ENCODE measurements at places on chromosomes 5 and 9. TPM values are rescaled to one million over a fixed set of nuclear protein-coding genes. Genes with fewer than 3 reads are reported as not detected.

GPR150 gene
- total RNA-seq = not detected

ENTPD8 gene
- not detected for total RNA-seq

SCGB3A2 gene
- total RNA-seq = not detected

SPINK4 gene
- total RNA-seq = not detected

SPINK5 gene
- 0.16 TPM for total RNA-seq

DNAH5 gene
- 0.35 TPM for total RNA-seq

HACD4 gene
- 0.65 TPM for total RNA-seq

AJM1 gene
- 8.6 TPM for total RNA-seq

NTNG2 gene
- total RNA-seq = 7.7 TPM

LRRC19 gene
- not detected for total RNA-seq

NR4A3 gene
- 22.4 TPM for total RNA-seq

DNA sequence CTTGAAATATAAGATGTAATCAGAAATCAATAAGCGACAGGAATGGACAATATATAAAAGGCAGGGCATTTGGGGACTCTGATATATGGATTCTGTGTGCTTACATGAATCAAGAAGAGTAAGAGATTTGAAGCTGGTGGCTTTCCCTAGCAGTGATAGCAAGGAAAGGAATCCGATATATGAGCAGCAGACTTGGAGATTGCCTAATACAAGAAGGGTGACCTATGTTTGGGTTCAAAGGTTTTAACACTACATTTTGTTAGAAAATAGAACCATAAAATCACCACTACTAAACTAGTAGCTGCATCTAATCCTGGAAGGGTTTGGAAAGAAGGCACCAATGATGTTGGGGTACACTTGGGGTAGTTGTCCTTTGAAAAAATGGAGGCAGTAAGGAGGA is 2.4 kb upstream of the OR1L3 start:
- no peak for DNase-seq

- DNase-seq = no peak
Measured at GRCh38 chr9:134363450-134363849, 37.2 kb downstream of the RXRA start.

DNA sequence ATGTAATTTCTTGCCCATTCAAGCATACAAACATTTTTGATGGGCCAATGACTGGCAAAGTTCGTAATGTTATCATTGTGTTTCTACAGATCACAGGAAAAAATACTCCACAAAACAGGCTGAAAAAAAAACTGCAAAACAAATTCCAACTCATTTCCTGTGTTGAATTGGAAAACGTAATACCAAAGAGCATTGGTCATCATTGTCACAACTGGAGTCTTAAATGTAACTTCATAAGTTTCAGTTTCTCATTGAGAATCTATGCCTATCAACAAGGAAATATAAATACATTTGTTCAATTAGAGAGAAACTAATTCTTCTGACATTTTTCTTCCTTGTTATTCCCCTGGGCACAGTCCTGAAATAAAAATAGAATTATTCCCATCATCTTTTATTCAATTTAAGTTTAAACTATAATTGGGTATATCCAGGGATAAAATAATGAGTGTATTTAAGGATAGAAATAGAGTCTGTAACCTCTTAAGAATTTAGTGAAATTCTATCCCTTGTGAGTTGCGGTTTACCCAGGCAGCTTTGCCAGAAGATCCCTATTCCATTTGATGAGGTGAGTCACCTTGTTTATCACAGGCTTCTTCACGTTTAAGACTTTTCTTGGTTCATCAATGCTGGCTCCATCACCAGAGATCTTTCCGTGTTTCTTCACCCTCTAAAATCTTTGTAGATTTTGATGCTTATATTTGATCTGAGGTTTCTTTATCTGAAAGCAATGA is 112.7 kb upstream of the ITGA1 start:
- DNase-seq = no peak

DNA sequence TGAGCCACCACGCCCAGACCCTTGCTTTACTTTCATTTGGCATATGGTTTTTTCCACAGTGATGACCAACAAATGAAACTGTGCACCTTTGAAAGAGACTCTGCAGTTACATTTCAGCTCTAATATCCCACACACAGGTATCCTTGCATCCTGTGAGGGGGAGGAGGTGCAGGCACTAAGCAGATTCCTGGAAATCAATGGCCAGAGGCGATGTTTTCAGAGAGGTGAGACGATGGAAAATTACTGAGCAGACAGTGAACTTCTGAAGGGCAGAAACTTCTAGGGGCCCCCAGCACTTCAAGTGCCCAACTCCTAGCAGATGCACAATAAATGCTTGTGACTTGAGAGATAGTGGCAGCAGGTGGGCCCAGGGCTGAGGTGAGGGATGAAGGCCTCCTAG is 29.8 kb upstream of the GNE start:
- DNase-seq = no peak

GRCh38 chr5:78974601-78975000 is 10.5 kb downstream of the ARSB start:
- no peak for DNase-seq

DNA sequence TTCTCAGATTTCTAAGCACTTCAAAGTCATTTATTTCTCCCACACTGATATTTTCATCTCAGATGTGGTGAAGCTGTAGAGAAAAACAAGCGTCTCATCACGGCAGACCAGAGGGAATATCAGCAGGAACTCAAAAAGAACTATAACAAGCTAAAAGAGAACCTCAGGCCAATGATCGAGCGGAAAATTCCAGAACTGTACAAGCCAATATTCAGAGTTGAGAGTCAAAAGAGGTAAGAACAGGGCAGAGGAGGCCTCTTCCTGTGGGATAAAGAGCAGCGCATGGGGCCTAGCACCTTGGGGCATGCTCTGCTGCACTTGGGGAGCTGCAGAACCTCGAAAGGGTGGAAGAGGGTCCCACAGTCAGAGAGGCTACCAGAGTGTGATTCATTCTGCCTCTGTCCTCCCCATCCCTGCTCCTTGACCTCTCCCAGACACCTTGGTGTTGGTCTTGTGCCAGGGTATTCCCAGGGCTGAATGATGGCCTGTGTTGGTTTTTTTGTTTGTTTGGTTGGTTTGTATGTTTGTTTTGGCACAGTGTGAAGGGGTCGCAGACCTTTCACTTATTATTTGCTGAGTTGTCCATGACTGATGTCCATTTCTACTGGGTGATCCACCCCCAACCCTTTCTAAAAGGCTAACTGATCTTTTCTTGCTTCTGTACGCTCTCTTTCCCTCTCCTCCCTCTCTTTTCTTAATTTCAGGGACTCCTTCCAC is 248.9 kb downstream of the DOCK8 start:
- no peak for DNase-seq

DNA sequence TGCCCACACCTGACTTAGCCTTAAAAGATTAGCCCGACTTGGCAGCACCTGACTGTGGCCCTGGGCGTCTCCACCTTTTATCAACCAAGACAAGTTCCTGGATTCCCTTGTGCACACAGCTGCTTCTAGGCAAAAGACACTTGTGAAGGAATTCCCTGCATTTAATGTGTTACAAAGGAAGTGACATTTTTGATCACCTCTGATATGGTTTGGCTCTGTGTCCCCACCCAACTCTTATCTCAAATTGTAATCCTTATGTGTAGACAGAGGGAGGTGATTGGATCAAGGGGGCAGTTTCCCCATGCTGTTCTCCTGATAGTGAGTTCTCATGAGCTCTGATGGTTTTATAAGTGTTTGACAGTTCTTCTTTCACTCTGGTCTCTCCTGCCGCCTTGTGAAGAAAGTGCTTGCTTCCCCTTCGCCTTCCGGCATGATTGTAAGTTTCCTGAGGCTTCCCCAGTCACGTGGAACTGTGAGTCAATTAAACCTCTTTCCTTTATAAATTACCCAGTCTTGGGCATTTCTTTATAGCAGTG is 2.6 kb upstream of the CPEB4 start:
- no peak for DNase-seq

DNA sequence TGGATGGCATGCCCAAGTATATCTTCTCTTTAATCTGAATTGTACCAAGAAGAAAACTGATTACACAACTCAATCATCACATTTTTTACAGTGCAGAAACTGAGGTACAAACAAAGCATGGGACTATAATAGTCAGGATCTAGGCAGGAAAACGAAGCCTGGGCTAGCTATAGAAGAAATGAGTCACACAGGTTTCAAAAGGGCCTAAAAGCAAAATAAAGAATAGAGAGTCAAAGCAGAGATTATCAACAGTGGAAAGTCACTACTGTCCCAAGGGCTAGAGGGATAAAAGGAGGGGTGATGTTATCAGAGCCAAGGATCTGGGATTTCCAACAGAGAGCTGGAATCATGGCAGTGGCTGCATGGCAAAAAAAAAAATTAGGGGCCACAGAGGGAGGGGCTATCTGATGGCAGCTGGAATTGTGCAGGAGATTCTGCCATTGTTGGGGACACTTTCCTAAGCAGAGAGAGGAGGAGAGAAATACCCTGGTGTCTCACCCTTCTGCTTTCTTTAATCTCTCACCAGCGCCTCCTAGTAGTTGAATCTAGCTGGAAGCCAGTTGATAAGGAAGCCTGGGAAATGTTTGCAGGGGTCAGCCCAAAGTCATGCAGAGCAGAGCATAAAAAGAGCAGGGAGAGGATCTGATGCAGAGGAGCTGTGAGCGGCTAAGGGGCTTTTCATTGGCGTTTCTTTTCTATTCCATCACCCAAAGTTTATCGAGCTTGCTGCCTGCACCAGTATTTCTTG is 343.2 kb downstream of the ACTL7B start:
- DNase-seq = no peak

GRCh38 chr9:69273161-69273560 is 51.9 kb upstream of the ENTREP1 start:
- no peak for DNase-seq

GRCh38 chr9:79279356-79279755 is 292.4 kb upstream of the TLE4 start:
- DNase-seq = no peak

DNA sequence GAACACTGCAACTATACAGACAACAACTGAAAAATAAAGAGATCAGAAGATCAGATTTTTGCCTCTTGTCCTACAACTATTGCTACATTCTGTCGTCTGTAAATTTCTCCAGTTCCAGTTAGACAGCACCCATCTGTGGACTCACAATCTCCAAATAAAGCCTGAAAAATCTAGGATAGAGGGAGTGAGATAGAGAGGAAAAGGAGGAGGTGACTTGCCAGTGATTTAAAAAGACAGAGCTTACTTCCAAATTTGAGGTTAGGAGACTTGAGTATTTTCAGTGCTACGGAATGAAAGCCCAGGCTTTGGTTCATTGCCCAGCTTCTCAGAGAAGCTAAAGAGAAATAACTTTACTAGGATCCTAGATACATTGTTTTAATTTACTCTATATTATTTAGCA is 63.6 kb downstream of the PTCD2 start:
- DNase-seq = no peak

- DNase-seq = no peak
Measured at GRCh38 chr5:11000515-11001353, 239.7 kb upstream of the DAP start.

DNA sequence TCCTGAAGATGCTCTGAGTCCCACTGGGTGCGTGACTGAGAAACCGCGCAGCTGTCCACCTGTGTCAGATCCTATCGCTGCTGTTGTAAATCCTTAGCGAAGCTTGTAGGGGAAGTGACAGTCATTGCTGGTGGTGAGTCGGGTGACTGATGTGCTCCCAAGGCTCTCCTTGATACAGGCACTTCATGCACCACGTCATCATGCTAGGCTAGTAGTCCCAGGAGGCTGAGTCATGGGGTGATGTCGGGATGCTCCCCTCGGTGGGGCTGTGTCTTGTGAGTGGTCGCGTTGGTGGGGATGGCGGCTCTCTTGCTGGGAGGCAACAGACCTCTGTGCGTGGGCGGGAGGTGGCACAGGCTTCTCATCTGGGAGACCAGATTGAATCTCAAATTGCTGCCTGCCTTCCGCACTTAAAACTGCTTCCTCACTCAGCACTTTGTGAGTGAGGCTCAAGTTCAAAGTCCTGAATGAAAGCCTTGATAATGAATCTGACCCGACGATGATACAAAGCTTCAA is 84.7 kb downstream of the CSNK1A1 start:
- no peak for DNase-seq

DNA sequence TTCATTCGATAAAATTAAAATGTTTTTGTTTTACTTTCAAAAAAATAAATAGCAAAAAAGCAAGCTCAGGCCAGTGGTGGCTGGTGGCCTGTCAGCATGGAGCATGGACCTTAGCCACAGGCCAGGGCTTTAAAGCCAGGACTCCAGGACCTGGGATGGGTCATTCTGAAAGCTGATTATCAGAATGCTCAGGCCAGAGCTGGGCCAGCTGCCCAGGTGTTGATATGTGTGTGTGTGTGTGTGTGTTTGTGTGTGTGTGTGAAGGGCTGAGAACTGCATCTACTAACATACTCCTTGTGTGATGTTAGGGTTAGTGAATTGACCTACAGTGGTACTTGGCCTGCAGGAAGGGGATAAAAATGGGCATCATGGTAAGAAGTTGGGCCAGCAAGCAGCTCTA is 21.5 kb downstream of the PALM2AKAP2 start:
- DNase-seq = no peak

DNA sequence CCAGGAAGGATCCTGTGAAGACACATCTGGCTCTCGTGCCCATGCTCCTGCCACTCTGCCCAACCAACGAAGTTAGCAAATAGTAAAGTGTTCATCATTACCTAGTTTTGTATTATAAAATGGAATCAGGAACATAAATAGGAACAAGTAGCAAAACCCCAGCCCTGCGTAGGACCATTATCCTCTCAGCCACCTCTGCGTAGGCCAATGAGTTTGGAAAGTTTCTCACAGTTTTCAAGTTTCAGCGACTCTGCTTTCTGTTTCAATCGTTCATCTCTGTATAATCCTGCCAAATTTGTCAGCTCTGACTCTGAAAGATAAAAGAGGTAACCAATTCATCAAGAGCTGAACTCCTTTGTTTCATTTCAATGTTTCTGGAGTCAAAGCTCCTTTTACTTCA is 10.1 kb upstream of the SPATA24 start:
- no peak for DNase-seq

- DNase-seq = no peak
Measured at GRCh38 chr5:32233696-32234447, 59.8 kb upstream of the GOLPH3 start.

GRCh38 chr9:6049798-6050197 is 34.4 kb upstream of the RANBP6 start:
- DNase-seq = no peak

- DNase-seq = no peak
Measured at GRCh38 chr5:73496984-73497457, 1.2 kb upstream of the BTF3 start.

- DNase-seq = no peak
Measured at GRCh38 chr5:19498852-19499251, 489.1 kb downstream of the CDH18 start.

DNA sequence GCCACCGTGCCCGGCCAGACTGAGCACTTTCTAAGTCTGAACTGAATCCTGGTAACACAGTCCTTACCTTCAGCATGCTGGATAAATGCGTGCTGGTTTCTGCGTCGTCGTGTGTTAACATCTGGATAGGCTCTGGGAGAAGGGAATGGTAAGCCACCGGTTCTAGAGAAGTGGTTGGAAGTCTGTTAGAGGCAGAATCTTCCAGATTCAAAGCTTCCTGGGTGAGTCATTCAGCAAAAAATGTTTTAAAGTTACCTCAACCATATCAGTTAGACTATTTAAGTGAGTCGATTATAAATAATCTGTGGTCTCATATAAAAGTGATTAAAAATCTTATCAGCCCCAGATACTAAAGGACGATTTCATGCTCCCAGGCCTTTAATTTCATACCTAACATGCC is 256.5 kb upstream of the NFIL3 start:
- no peak for DNase-seq
